NCI-H748 treated with DMSO at 0.1 percent for 48 hours (cell line): ENCODE measurements at places on chromosomes 6 and 20.

- DNase-seq = no peak
Observed at GRCh38 chr6:106185615-106186014, 99.5 kb downstream of the PRDM1 start.

DNA sequence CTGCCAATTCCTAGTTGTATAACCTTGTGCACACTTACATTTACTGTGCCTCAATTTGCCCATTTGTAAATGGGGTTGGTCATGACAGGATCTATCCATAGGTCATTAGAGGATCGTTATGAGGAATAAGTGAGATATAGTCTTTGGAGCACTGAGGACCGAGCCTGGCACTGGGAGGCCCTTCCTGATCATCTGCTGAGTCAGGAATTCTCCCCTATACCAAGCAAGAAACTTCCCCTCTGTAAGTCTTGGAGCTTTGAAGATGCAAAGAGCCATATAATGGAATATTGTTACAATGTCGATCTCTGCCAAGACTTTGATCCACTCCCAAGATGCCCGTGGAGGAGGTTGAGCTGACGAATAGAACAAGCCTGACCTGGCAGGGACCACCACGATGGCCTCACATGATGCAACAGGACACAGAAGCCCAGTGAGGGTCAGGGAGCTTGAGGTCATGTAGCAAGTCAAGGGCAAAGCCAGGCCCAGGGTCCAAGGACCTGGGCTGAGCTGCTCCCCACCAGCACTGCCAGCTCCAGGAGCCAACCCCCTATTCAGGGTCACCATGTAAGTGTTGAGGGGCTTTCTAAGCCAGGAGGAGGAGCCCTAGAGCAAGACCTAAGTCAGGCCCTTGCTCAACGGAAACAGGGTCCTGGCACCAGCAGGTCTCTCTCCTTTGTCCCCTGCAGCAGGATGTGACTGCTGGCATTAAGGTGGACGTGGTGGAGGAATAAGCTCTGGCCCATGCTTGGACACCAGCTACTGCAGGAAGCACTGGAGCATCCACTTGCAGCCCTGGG, 16.7 kb downstream of the PDRG1 start:
- DNase-seq = no peak

DNA sequence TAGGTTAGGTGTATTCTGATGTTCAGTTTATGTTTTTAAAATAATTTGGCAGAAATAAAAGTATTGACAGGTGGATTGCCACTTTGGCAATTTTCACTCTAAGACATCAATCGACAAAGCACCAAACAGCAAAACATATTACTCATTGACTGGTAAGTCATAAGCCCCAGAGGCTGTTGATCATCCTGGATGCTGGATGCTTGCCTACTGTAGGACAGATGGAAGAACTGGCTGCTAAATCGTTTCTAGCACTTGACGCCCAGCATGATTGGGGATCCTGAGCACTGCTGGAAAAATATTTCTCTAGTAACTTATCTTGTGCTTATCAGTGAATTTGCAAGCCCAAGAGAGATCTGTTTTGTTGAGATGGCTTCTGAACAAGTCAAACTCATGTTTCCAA, 1001.9 kb upstream of the FLRT3 start:
- DNase-seq = no peak

- no peak for DNase-seq
Observed at GRCh38 chr20:18694071-18694470, 106.2 kb downstream of the DTD1 start.

GRCh38 chr6:168597471-168597875, 156.5 kb downstream of the SMOC2 start:
- DNase-seq = peak; percentile 77

DNA sequence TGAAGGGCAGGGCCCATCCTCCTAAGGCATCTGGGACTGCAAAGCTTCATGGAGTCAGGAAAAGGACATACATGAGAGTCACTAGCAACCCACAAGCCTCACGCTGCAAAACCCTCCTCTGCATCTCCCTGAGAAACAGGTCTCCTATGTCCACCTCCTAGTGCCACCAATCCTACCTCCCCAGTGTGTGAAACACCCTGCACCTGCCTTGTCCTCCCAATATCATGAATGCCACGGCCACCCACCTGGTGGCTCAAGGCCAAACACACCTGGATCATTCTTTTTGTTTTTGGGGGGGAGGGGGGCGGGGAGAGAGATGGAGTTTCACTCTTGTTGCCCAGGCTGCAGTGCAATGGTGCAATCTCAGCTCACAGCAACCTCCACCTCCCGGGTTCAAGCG, 90.5 kb downstream of the ZMYND8 start:
- DNase-seq = peak; percentile 43
